ENCODE measurements at places on chromosomes 5 and 9.

- DNase-seq = no peak
Measured at GRCh38 chr9:13163946-13164345, 115.5 kb downstream of the MPDZ start.

GRCh38 chr9:70510157-70510770 is 95.8 kb upstream of the KLF9 start:
- peak; percentile 68 for DNase-seq

DNA sequence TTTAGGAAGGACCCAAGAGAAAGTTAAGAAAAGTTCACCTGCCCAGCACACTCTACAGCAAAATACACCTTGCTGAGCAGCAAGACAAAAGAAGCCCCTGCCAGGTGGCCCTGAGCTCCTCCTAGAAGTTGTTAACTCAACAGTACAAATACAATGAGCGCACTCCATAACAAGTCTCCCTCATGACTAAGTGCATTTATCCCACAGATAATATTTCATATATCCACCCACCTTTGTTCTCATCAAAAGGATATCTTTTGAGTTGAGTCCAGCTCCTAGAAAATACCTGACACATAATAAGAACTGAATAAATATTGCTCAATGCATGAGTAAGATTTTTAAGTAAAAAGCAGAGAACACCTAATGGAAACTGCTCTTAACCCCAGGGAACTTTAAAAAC is 73.3 kb downstream of the ABCA1 start:
- DNase-seq = no peak

DNA sequence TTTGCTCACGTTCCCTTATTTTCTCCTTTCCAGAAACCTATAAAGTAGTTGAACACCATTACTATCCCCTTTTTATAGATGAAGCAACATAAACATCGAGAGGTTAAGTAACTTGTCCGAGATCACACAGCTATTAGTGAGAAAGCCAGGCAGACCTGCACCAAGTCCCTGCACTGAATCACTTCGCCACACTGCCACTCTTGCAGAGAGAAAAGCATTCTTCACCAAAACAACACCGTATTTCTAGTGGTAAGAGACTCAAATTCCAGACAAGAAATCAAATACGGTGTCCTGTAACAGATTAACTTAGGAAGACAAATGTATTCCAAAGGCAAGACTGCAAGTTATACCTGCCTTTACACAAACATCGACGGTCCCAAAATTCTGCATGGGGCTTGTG is 82.0 kb upstream of the DMRT1 start:
- DNase-seq = no peak

- DNase-seq = peak; percentile 71
Measured at GRCh38 chr5:114360816-114361723, 800 bp upstream of the KCNN2 start.

DNA sequence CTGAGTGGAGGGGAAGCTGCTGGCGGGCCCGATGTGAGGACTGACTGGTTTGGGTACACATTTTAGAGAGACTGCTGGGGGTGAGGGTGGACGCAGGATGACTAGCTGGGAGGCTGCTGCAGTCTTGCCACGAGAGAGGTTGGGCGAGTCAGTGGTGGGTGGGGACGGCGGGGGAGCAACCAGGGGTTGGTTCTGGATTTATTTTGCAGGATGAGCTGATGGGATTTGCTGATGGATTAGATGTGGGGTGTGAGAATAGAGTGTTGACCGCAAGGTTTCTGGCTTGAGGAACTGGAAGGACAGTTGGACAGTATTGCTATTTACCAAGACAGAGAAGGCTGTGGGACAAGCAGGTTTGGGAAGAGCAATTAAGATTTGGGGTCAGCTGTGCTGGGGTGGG is 5.8 kb upstream of the NDST1 start:
- no peak for DNase-seq

GRCh38 chr5:39760385-39761198 is 335.8 kb upstream of the DAB2 start:
- no peak for DNase-seq

DNA sequence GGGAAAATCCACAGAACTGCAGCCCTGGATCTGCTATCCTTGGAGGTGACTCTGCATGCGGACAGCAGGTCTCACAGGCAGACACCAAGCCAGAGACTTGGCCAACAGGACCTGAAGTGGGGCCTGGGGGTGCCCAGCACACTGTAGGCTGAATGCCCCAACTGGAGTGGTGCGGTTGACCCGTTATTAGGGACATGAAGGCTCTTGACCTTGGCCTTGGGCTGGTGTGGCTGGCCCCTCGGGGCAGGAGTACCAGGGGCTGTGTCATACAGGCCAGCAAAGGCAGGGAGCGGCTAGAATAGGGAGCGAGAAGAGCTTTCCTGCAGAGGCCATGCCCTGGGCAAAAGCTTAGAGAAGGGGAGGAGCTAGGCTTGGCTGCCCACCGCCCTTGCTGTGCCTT is 153.2 kb upstream of the MVB12B start:
- no peak for DNase-seq

DNA sequence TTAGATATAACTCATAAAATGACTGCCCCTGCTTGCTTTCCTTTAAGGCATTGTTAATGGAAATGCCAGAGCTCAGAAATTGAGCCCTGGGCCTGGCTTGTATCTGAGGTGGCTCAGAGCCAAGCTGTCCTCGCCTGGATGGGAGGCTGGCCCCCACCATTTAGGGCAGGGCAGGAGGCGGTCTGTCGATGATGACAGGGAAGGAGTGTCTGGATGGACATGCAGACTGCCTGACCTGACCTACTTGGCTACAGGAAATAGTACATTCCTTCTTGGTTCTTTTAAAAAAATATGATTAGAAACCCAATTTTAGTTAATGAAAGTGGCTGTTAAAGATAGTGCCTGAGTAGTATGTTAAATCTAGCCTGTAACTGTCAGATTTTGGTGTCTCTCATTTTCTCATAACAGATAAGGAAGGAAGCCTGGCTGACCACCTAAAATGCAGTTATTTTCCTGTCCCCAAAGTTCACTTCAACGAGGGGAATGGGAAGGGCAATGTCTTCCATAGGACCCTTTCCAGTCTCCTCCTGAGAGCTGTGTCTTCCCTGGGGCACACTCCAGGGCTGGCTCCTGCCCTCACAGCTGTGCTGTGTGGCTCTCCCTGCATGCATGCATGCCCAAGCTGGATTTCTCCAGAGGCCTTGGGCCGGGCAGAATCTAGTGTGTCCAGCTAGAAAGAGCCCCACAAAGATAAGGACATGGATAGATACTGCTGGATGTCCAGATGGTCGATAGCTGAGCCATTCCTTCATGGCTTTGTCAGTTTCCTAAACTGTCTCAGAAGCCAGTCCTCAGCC is 42.3 kb downstream of the MACROH2A1 start:
- DNase-seq = peak; percentile 49

DNA sequence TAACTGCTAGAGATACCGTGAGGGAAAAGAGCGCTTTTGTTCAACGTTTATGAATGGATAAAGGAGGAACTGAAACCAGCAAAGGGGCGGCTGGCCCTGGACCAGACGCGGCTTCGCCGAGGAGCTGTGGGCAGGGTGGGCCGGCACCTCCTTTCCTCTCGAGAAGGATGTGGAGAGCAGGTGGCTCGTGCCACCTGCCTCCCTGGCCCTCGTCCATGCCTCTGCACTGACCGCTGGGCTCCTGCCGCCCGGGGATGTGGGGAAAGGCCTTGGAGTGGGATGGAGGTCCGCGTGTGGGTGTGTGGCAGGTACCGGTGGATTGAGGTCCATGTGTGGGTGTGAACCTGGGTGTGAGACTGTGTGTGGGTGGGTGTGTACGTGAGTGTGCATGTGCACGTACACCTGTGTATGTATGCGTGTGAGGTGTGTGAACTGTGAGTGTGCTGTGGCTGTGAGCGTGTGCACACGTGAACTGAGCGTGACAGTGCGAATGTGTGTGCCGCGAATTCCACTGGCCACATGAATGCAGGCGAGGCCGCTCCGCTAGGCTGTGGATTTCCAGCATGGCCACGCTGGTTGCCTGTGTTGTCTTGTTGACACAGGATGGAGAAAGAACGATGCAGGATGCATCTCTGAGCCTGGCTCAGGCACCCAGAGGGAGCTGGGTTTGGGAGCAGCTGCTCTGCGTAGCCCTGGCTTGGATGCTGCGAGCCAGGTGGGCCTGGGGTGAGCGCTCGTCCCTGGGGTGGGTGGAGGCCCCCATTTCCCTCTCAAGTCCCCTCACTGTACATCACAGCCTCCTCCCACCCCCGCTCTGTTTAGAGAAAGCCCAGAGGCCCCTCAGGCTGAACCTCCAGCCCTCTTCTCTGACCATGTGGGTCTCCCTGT is 4.4 kb upstream of the CEP72 start:
- no peak for DNase-seq
